ENCODE measurements at places on chromosomes 7 and 10.

DNA sequence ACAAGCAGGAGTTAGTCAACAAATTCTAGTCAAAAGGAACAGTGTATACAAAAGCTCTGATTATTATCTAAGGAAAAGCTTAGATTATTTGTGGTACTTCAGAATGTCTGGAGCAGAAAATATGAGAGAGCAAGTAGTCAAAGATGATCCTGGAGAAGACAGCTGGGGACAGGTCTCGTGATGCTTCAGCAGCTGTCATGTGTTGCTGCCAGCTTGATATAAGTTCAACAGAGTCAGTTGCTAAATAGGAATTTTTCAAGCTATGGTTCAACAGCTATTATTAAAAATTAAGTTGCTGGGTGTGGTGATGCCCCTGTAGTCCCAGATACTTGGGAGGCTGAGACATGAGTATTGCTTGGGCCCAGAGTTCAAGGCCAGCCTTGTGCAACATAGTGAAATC is 240.0 kb upstream of the RHOBTB1 start:
- DNase-seq = no peak

DNA sequence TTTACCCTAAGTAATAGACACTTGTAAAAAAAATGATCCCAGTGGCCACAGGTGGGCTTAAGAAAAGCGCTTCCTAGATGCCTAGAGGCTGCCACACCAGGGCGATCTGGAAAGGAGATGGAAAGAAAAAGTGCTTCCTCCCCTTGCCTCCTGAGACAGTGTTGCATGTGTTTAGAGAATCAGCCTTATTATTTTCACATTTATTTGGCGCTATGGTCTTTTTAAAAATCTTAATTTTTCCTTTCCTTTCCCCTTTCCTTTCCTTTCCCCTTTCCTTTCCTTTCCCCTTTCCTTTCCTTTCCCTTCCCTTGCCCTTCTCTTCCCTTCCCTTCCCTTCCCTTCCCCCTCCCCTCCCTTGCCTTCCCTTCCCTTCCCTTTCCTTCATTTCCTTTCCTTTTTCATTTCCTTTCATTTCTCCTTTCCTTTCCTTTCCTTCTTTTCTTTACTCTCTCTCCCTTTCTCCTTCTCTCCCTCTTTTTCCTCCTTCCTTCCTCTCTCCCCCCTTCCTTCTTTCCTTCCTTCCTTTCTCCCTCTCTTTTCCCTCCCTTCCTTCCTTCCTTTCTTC is 7.1 kb upstream of the MKX start:
- DNase-seq = no peak

GRCh38 chr10:35442592-35442991 is 106.3 kb downstream of the CCNY start:
- DNase-seq = no peak

GRCh38 chr10:97020452-97021400 is 165.0 kb downstream of the SLIT1 start:
- DNase-seq = peak; percentile 92

DNA sequence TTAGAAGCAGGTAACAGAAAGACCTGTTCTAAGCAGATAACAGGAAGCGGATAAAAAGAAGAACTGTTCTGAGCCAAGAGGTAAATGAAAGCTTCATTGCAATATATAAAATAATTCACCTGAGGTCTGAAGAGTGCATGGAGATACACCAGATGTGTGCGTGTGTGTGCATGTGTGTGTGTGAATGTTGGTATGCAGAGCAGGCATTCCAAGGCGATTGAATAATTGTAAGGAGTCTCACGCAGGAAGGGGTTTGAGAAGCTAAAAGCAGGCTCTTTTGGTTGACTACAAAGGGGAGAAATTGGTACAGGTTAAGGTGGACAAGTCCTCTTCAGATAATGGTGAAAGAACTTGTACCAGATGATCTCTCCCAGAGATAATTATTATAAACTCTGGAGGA is 450.6 kb downstream of the DNAJB9 start:
- DNase-seq = no peak

- no peak for DNase-seq
These were observed 66.5 kb downstream of the RAB11FIP2 start for GRCh38 chr10:117980216-117980615.

DNA sequence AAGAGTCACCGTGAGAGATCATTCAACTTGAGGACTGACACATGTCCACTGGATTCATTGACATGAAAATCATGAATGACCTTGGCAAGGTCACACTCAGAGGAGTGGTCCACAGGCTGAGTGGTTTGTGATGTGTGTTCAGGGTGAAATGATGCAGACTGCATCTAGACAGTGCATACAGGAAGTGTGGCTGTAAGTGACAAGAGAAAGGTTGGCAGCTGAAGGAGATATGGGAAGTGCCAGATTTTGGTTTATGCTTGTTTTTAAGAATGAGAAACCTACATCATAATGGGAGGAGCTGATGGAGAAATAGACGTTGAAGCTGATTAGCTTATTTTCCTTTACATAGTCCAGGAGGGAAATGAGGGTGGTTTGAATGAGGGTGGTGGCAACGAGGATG is 64.8 kb upstream of the VIPR2 start:
- DNase-seq = no peak

GRCh38 chr10:59240582-59241183 is 64.2 kb downstream of the PHYHIPL start:
- DNase-seq = peak; percentile 45
